ENCODE measurements at places on chromosomes 3 and 15.

GRCh38 chr15:68565726-68566125 is 13.1 kb upstream of the CORO2B start:
- DNase-seq, result no peak

DNA sequence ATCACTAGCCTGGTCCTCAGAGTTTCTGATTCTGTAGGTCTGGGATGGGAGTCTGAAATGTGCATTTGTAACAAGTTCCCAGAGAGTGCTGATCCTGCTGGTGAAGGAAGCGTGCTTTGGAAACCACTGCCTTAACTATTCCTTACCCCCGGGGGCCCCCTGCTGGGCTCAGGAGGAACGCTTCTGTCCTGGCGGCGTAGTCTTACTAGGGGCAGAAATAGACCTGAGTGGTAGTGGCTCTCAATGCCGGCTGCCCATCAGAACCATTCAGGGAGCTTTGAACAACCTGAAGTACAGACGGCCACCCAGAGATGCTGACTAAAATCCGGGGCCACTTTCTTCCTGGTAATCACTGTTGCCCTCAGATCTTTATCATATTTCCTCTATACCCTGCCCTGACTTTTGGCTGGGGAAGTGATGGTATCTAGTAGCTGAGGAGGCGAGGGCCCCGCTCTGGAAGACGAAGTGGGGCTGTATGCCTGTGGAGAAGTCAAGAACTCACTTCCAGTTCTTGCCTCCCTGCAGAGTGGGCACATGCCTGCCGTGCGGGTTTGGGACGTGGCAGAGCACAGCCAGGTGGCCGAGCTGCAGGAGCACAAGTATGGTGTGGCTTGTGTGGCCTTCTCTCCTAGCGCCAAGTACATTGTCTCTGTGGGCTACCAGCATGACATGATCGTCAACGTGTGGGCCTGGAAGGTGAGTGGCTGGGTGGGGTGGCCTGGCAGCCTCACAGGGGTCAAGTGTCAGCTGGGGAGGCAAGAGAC is 16.3 kb upstream of the JMJD7 start:
- peak; percentile 77 for DNase-seq

- DNase-seq, result no peak
Measured at GRCh38 chr3:194119831-194120590, 15.9 kb upstream of the HES1 start.

GRCh38 chr3:142356818-142357217 is 91.0 kb downstream of the XRN1 start:
- DNase-seq, result no peak

- DNase-seq, result no peak
Measured at GRCh38 chr3:184078851-184079250, 18.0 kb upstream of the HTR3E start.

- no peak for DNase-seq
Measured at GRCh38 chr3:196883361-196883760, 15.6 kb downstream of the SENP5 start.

- DNase-seq, result peak; percentile 72
Measured at GRCh38 chr3:157532529-157533297, 29.5 kb upstream of the VEPH1 start.

- DNase-seq, result no peak
Measured at GRCh38 chr3:58693940-58694850, 27.6 kb upstream of the FAM3D start.

GRCh38 chr15:88624156-88624970 is 3.2 kb downstream of the AEN start:
- peak; percentile 48 for DNase-seq

DNA sequence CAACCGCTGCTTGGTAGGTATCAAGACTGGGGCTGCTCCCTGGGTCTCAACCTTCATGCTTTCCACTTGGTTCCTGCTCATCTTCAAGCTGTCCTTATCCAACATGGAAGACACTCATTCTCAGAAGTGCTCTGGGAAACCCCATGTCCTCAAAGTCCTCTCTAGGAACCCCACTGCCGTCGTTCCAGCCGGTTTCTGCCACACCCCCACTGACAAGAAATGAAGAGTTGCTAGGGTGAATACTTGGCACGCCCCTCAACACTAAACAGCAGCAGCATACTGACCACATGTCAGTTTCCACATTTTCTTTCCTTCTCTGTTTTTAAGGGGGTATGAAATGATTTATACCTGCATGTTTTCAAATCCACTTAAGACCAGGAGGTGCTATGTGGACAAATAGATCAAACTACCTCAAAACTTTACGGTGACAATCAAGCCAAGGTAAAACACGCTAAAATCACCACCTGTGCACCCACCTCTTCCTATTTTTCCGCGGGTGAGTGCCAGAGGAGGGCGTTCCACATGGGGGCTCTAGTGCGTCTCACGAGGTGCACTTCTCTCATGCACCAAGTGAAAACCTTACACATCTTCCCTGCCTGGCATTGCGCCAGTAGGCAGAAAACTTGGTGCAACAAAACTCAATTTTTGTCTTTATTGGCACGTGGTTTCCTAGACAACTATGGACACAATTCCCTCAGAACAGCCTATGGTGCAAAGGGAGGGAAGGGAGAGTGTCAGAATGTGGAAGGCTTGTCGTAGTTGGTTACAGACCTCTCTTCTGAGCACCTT is 125.1 kb downstream of the TJP1 start:
- no peak for DNase-seq

- DNase-seq, result no peak
Measured at GRCh38 chr3:130760922-130761321, 14.3 kb upstream of the PIK3R4 start.

DNA sequence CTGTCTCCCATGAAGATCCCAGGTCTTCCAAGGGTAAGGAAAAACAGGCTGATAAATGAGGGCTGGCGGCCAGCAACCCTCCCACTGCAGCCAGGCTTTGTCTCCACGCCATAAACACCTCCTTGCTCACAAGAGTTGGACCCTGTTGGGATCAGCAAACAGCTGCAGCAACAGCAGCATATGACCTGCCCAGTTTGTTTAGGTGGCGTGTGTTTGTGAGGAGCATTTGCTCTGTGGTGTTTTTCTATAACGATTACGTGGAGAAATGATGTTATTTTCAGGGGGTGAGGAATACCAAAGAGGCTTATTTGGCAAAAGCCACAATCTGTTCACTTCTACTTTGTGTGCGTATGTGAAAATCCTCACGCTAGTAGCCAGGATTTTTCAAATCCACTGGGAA is 58.5 kb downstream of the RFTN1 start:
- no peak for DNase-seq

DNA sequence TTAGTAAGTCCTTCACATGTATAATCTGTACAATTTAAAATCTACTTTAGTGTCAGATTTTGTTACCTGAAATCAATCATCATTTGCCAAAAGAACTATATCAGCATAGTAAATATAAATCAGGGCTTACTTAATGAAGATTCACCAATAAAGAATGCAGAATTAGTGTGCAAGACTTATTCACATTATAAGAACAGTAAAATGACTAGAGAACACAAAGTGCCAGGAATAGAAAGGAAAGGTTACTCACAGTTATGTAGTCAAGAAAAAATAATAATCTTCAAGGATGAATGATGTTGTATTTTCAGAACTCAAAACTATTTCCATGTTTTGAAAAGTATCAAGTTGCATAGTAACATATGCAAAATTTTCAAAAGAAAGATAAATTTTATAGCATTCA is 891.9 kb downstream of the ROBO1 start:
- no peak for DNase-seq

GRCh38 chr3:175159202-175159601 is 300.1 kb downstream of the NAALADL2 start:
- no peak for DNase-seq

DNA sequence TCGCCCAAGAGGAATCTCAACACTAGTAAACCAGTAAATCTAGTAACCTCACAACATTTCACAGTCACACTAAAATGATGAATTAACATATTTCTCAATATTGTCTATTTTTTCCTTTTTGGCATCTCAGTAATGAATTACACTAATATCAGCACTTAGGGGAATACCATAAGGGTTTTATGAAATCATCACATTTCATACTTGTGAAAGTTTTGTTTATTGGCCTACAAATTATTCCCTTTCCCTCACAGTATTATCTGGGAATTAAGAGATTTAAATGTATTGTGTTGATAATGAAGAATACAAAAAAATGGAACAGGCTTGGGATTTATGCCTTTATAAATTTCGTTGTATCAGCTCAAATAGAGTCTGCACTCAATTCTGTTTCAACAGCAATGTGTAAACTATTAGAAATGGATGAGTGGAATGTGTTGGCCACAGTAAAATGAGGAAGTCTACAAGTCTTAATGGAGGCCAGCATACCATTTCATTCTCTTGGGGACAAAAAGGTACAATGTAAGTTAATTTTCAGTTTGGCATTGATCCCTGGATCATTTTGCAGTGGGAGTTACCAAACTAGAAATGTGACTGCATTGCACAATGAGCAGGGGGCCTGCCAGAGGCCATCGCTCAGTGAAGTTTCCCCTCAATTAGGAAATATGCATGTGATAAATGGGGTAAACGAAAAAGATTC is 195.4 kb downstream of the FMN1 start:
- DNase-seq, result no peak

GRCh38 chr15:40034186-40034946 is 4.6 kb downstream of the SRP14 start:
- DNase-seq, result no peak

DNA sequence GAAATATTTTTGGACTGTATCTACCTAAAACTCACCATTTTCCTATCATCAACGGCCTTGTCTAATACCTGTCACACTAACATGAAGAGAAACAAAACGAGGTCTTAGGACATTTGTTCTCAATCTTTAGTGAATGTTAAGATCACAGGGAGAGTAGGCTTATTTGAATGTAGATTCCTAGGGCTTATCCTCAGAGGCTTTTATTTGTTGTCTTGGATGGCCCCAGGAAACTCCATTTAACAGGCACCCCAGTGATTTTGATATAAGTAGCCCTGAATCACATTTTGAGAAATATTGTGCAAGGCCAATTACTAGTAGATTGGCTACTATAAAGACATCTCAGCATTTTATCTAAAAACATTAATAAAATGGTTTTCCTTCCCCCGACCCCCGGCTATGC is 367.4 kb downstream of the GAP43 start:
- DNase-seq, result no peak

DNA sequence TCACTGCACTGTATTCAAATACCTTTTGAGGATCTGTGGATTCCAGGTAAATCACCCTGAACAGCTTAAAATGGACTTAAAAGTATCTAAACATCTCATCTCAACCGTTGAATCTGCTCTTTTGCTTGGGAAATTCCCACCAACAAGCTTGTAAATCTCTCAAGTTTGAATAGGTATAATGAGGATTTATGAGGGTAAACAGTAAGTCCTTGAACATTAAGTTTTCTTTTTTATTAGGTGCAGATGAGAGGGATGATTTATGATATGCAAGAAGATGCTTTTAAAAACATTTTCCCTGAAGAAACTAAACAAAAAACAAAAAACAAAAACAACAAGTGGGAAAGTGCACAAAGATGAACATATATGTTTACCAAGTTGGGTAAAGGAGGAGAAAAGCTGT is 290.6 kb downstream of the ROBO1 start:
- no peak for DNase-seq

- no peak for DNase-seq
Measured at GRCh38 chr3:28544236-28544635, 195.6 kb upstream of the AZI2 start.

GRCh38 chr15:51550841-51551240 is 71.7 kb downstream of the DMXL2 start:
- no peak for DNase-seq

- DNase-seq, result peak; percentile 25
Measured at GRCh38 chr3:170078620-170079281, 41.0 kb downstream of the GPR160 start.

GRCh38 chr3:181921220-181921619 is 209.5 kb downstream of the SOX2 start:
- DNase-seq, result no peak

DNA sequence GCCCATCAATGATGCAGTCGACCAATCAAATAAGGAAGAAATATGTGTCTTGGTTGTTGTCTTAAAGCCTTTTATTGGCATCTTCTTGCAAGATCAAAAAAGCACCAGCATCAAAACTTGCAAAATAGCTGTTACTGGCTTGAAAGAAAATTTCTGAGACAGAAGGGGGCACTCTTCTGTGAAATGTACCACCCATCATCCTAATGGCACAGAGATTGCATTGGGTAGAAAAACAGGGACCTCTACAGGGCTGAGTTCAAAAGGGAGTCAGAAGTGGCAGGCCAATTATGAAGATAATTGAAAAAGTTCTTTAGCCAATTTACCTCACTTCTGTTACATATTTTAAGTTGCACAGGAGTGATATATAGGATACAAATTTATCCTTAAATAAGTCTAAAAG is 122.3 kb upstream of the GPR149 start:
- no peak for DNase-seq

GRCh38 chr3:64903006-64903405 is 215.2 kb upstream of the ADAMTS9 start:
- DNase-seq, result no peak

GRCh38 chr15:23438816-23439466 is 8.1 kb downstream of the GOLGA6L2 start:
- no peak for DNase-seq

DNA sequence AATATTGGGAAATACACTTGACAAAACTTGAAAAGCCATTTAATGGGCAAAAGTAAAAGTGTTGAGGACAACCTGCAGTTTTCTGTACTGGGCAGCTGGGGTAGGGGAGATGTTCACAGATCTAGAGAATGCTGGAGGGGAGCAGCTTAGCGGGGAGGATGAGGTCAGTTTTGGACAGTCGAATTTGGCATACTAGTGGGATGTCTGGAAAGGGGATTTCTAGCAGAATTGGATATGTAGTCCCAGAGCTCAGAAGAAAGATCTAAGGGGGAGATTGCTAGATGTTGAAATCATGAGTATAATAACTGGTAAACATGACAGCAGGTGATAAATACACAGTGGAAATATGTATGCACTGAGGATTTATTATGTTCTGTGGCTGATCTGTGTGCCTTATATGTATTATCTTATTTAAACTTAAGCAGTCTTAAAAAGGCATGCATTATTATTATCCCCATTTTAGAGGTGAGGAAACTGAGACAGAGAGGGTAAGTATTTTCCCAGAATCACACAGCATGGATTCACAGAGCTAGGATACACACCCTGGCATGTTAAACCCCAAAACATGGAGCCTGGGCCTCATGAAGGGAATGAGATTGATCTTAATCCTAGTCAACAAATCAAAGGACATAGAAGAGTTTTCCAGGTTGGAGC is 42.7 kb downstream of the TLNRD1 start:
- DNase-seq, result no peak

DNA sequence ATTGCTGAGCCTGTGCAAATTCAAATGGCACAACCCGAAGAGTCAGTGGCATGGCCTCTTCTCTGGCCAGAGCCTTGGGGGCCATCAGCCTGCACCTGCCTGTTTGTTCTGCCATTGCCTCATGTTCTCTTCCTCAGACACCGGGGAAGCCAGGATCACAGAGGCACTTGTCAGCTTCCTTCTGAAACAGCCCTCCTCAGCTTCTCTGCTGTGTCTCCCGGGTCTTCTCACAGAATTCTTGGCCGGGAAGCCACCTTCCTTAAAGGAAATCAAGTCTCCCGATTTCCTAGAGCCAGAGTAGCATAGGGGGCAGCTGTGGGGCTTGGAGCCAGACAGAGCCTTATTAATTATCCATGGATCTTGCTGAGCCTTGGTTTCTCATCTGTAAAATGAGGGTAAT is 47.4 kb upstream of the CGNL1 start:
- DNase-seq, result no peak

GRCh38 chr15:75104804-75105557 is 81.6 kb downstream of the PPCDC start:
- DNase-seq, result no peak

Measured in SK-N-DZ (cell line).